ENCODE measurements at places on chromosomes 12 and 14.

DNA sequence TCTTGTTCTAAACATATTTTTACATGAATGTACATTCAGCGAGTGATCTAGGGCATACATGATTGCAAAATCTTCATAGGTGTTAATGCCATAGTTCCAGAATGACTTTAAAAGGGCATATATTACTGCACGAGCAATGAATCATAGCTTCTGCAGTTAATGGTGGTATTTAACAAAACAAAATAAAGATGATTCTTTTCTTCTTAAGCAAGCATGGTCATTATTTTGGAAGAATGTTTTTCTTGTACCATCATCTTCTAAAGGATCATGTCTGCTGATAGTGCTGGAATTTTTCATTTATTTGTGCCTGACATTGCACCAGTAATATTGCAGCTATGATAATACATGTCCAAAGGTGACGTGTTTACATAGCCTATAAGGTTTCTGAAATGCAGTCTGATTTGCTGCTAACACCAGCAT, 388.6 kb downstream of the CCDC91 start:
- DNase-seq, result no peak

- DNase-seq, result no peak
Measured at GRCh38 chr12:131829791-131830334, 1.7 kb downstream of the MMP17 start.

DNA sequence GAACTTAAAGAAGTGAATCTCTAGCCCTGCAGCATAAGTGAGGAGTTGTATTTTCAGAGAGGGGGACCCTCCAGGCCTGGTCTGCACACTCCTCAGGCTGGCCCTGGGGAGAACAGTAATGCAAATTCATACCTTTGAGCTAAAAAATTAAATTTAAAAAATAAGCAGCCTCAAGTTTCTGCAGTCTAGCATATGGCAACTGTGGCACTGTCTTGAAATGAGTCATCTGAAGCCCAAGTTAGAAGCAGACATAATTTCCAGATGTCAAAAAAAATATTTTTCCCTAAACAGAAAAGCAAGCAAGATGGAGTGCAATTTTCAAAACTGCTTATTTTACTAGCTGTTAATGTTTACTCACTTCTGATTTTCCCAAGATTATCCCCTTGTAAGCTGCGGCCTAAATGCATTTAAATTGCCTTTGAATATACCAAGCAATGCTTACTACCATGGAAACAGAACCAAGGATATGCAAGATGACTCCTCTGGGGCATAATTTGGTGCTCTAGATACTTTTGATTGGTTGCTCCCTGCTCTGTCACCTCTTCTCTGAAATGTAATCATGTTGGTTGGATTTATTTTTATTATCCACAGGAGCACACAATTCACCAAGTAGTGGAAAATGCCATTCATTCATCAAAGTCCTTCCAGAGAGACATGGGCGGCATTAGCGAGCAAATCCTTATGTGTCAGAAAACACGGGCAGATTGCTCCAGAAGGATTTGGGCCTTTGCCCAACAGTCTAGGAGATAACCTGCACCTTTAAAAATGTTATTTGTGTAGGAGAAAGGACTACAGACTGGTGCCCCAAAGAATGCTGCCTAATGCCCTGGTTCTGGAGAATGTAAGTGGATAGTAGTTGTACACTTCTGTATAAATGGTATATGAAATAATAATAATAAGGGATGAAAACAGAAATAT, 25.0 kb upstream of the DHRS7 start:
- no peak for DNase-seq

DNA sequence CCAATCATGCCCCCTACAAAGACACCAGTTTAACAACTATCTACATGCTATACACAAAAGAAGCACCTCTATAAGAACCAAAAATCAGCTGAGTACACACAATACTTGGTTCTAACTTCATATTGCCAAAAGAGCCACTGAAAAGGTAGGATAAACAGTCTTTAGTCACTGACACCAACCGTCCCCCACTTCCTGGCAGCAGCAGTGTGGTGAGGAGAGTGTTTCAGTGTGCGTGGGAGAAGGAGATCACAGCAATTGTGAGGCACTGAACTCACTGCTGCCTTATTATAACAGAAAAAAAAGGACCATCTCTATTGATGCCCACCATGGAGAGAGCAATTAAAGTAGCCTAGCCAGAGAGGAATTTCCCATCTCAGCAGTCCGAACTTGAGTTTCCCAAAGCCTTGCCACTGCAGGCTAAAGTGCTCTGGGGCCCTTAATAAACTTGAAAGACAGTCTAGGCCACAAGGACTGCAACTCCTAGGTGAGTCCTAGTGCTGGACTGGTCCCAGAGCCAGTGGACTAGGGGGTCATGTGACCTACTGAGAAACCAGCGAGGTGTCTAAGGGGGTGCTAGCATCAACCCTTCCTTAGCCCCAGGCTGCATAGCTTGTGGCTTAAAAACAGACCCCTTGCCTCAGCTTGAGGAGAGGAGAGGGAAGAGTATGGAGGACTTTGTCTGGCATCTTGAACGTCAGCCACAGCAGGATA, 37.1 kb upstream of the LMNTD1 start:
- no peak for DNase-seq

- DNase-seq, result no peak
Measured at GRCh38 chr12:78442454-78442801, 422.1 kb upstream of the SYT1 start.

- DNase-seq, result no peak
Measured at GRCh38 chr12:674272-674781, 11.1 kb upstream of the NINJ2 start.

DNA sequence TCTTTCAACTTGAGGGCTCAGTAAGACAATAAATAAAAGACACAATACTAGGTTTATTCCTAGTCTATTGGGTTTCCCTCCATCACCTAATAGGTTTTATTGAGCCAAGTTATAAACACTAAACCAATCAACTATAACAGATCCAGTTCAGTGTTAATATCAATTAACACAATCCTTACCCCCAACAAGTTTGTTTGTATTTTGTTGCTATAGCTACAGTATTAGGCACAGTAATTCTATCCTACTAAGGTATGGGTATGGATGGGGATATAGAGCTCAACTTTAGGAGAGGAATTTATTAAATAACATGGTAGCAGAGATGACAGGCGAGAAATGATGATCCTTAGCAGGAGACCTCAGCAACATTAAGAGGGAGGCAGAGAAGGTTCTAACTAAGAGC, 13.3 kb downstream of the PPP4R3A start:
- DNase-seq, result no peak

DNA sequence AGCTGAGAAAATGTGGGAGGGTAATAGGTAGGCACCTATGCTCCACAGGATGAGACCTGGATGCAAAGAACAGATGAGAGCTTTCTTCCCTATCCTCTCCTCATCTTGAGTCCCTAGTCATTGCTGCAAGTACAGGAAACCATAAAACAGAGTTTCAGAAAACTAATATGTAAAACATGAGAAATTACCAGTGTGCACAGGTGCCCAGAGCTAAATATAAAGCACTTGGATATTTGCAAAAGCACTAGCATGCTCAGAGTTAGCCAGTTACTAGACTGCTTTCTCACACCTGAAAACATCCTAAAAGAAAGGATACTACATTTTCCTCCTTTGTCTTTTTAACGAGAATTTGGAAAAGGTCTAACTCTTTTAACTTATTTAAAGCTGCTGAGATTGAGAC, 324.3 kb downstream of the DAD1 start:
- no peak for DNase-seq

DNA sequence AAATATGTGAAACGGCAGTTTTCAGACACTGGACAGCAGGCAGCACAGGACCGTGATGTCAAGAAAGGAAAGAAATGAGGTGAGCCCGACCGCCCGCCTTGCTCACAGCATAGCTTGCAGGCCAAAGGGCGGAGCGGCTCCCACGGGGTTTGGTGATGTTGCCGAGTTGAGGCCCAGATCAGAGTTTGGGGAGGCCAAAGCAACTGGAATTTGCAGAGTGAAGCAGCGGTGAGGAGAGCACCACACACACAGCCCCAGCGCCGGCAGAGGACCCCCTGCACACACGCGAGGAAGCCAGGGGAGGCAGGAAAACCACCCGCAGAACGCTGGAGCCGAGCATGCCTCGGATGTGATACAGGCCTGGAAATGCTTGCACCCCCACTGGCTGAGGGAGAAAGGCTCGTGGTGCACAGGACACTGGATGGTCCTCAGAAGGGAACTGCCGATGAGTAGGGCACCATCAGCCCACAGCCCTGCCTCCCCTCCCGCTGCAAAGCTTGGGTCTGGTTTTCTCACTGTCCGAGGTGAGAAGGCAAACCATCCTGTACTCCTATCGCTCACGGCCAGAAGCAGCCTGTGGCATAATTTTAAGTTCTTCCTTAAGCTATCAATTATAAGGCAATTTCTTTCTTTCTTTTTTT, 25.7 kb upstream of the PLD4 start:
- DNase-seq, result no peak
